GM23248 (cell line): ENCODE measurements at places on chromosomes 2 and 18.

- DNase-seq = no peak
Measured at GRCh38 chr18:54973046-54973445, 13.8 kb upstream of the CCDC68 start.

DNA sequence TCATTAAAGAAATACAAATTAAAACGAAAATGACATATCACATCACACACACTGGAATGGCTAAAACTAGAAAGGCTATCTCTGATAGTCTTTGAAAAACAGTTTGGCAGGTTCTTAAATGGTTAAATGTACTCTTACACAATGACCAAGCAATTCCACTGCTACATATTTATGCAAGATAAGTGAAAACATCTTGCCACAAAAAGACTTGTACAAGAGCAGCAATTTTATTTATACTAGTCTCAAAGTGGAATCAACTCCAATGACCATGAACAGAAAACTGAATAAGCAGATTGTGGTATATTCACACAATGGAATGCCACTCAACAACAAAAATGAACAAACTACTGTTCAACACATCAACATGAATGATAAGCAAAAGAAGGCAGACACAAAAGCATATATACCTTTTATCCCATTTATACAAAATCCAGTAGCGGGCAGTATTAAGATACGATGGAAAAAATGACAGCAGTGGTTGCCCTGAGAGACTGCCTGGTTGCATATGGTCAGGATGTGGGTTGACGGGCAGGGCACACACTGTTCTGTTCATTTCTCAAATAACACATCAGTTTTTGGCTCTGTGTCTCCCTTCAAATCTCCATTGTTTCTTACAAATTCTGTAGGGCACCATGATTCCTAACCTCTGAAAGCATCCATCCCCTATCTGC, 25.4 kb downstream of the SP100 start:
- peak; percentile 54 for DNase-seq

GRCh38 chr18:27749194-27749593, 427.7 kb downstream of the CDH2 start:
- no peak for DNase-seq

DNA sequence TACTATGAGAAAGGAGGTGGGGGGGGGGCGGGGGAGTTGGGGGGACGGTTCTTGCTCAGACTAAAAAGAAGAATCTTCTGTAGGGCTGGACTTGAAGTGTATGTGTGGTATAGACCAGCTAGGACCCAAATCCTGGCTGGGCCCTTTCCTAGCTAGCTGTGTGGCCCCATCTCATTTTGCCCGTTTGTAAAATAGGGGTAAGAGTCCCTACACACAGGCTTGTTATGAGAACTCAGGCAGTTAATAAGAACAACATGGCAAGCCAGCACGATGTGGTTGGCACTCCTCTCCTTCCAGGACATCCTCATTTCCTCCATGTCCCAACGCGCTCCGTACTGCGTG, 1.1 kb downstream of the EVA1A start:
- DNase-seq = no peak

GRCh38 chr2:71530641-71531332, 77.4 kb downstream of the DYSF start:
- peak; percentile 70 for DNase-seq

DNA sequence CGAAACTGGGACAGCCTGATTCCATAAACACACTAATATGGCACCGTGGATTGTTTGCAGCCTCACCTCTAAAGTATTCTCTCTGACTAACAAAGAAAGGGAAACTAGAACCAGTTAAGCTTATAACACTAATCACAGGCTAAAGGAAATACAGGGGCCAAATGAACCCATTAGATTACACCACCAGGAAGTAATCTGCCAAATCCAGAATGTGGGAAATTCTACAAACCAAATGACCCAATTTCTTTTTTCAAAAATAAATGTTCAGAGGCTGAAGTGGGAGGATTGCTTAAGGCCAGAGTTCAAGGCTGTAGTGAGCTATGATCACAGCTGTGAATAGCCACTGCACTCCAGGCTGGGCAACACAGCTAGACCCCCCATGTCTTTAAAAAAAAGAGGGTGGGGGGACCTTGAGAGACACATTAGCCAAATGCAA, 1.5 kb upstream of the MPPE1 start:
- peak; percentile 81 for DNase-seq

DNA sequence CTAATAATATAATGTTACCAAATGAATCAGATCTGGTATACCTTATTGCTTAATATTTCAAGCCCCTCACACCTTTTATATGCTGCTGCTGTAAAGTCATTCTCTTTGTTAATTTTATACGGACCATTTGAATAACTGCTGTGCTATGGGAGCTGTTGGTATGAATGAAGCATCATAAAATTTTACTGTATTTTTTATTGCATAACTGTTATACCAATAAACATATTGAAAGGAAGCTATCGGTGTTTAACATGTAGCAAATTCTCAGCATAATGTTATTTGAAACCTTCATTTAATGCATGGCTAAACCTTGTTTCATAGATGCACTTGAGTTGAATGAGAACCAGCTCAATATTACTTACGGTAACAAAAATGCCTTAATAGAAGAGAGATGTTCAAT, 1040.3 kb downstream of the SOCS6 start:
- DNase-seq = no peak

GRCh38 chr18:3579701-3580100, 129.7 kb downstream of the TGIF1 start:
- DNase-seq = peak; percentile 85

- no peak for DNase-seq
Measured at GRCh38 chr2:163611557-163611906, 124.3 kb downstream of the FIGN start.

DNA sequence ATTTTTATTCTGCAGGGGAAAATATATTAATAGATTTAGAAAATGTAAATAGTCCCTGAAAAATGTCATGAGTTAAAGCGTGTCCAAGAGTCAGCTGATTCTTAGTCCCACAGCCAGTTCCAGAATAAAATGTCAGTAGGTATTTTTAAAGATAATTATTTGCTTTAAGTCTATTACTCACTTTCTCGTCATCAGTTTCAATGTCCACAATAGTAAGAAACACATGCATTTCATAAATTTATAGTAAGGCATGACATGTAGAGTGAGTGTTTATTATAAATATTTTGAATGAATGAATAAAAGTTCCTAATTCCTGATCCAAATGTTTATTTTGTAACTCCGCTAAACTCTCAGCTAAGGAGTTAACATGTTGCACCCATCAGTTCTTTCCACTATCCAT, 1044.0 kb upstream of the PIK3C3 start:
- DNase-seq = no peak
